Activated naive CD8-positive, alpha-beta T cell treated with anti-CD3 and anti-CD28 coated beads for 36 hours (primary cell): ENCODE measurements at places on chromosomes 11 and 22.

GRCh38 chr11:23765682-23766252, 731.1 kb upstream of the LUZP2 start:
- no peak for DNase-seq

DNA sequence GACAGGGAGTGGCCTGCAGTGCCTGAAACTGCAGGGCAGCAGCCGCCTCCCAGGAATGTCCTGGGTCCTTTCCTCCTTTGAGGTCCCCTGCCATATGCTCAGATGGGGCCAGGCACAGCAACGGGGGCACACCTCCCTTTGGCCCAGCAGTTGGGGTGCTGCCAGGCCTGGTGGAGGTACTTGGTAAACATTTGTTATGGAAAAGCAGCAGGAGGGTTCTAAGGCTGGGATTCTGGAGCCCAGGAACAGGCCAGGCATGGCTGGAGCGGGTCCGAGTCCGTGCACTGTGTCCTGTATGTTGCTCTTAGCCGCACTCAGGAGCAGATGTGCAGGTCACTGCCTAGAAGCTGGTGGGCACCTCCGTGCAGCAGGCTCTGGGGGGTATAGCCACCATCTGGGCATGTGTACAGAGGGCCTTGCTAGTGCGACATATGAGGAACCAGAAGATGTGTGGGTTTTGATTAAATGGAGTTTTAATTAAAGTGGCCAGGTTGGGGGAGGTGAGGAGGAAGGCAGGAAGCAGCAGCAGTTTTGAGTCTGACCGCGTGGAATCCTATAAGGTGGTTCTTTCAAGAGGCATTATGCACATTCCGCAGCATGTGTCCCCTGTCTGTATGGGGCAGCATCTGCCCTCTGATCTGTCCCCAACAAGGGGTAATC, 1.5 kb downstream of the ADORA2A start:
- DNase-seq = no peak

- no peak for DNase-seq
Observed at GRCh38 chr11:45913514-45913913, 4.2 kb downstream of the PEX16 start.

DNA sequence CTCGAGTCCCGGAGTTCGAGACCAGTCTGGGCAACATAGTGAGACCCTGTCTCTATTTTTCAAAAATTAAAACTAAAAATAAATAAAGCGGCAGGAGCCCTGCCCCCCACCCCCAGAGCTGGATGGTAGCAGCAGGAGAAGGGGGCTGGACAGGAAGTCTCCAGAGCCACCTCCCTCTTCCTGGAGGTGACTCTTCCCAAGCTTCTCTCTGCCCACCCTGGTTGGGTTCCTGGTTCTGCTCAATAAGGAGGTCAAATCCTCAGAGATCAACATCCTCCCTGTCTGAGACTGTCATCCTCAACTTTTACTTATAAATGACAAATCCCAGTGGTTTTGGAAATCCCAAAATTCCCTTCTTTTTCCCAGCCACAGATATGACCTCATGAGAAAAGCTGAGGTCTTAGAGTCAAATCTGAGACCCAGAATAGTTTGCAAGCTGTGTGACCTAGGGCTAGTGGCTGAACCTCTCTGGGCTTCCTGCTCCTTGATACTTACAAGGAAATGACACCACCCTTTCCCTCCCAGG, 987 bp downstream of the C1QTNF6 start:
- no peak for DNase-seq

DNA sequence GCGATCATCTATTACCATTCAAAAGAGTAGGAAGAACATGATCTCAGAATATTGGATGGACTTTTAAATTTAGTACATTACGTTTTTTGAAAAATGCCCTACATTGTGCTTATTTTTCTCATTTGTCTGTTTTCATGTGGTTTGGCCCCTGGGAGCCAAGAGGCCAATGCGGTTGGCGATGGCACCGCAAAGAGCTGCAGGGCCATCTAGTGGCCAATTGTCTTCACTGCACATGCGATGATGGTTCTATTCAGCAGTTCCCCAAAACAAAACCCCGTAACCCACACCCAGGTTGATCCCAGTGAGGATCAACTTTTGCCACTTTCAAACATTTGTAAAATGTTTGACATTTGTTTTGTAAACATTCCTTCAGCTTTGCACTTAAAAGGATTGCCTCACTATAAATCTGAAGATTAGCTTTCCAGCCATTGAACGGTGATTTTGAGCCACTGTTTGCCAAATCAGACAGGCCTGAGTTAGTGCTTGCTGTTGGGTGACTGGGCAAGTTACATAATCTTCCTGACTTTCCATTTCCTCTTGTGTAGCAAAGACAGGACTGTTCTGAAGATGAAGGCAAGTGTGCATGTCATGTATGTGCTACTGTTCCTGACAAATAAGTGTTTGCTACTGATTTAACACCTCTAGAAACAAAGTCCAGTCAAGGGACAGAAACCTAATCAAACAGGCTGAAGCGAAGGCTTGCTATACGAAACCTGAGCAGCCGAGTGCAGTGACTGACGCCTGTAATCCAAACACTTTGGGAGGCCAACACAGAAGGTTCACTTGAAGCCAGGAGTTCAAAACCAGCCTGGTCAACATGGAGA, 29.2 kb upstream of the XBP1 start:
- DNase-seq = peak; percentile 63

GRCh38 chr11:10317776-10318526, 13.1 kb downstream of the ADM start:
- no peak for DNase-seq

DNA sequence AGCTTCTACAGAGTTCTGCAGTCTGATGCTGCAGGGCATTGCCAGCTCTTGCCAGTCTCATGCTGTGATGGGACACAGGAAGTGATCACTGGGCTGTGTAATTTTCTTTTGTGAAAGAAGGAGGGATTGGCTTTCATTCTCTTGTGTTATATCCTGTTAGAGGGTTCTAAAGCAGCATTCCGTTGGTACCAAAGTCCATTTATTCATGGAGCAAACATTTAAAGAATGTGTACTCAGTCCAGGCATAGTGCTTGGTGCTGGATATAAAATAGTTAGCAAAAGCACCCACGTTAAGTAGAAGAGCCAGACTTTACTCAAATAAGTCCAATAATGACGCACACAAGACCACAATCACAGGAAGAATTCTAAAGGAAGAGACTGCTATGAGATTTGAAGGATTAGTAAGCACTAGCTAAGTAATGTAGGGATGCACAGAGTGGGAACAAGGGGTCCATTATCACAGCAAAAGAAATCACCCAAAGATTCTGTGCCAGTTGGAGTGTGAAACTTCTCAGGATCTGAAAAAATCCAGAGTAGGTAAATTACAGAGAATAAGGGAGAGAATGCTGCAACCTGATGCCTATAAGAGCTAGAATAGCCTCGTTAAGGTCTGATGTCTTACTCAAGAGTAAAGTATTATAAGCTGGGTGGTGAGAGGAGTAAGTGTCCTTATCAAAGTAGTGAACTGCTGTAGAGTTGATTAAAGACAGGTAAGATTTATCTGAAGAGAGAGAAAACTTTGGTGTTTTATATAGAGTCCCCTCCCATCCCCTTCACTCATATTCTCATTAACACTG, 728.3 kb downstream of the METTL15 start:
- DNase-seq = no peak

- DNase-seq = no peak
Observed at GRCh38 chr11:134562196-134562595, 150.2 kb upstream of the B3GAT1 start.

DNA sequence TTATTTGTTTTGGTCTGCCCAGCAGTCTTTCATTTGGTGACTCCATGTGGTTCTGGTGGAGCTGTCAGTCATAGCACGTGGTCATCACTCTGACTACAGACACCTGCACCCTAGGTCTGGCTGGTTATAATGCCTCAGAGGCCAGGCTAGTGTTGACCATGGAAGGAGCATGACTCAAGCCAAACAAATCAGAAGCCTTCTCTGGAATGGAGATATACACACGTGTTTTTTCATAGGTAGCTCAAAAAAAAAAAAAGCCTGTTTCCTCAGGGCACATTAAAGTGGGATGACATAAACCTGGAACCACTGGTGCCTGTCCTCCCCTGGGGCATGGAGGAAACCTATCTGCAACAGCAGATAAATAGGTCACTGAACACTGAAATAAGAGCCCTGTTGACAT, 8.1 kb upstream of the PLAAT3 start:
- DNase-seq = no peak

GRCh38 chr22:26430600-26430999, 1.5 kb downstream of the ASPHD2 start:
- no peak for DNase-seq

DNA sequence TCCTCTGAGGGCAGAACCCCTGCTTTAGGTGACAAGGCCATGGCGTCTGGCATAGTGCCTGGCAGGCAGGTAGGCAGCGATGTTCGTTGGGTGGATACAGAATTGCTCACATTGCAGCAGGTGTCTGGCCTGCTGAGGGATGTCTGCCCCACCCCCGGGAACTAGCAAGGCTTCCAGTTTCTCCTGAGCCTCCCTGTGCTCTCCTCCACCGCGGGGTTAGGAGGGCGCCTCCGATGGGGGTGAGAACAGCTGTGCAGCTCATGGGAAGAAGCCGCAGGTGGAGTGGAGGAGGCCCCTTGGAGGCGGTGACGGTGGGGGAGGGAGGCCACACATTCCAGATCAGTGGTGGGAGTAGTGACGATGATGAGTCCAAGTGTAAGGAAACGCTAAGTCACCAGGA, 48.3 kb upstream of the JAM3 start:
- no peak for DNase-seq

GRCh38 chr11:64878494-64879243, at the start of gene EHD1:
Gene EHD1, minus strand, starts transcription at chr11:64878621. Its CDS starts 157 bp downstream, at chr11:64878464.
- DNase-seq = peak; percentile 99

DNA sequence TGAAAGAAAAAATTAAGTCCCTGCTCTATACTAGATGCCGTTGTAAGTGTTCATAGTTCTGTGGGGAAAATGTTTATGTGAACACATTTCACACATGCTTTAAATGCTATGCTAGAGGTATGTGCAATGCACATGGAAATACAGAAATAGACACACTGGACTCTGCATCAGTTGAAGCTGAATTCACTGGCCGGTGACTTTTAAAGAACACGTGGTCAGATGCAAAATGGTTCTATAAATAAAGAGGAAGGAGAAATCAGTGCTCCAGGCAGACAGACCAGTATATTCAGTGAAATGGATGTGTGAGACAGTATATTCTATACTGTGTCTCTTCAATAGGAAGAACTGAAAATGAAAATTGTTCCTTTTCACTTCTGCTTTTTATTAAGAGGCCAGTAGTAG, 29.9 kb downstream of the TRPC6 start:
- no peak for DNase-seq

DNA sequence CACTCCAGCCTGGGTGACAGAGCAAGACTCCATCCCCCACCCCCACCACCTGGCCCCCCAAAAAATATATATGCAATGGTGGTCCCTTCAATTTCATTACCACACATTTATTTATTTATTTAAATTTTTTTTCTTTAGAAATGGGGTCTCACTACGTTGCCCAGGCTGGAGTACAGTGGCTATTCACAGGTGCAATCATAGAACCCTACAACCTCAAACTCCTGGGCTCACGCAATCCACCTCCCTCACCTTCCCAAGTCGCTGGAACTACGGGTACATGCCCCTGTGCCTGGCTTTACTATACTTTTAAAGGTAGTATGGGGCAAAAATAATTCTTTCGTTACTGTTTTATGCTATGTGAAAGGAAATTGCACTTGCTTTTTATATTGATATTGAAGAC, 50.9 kb upstream of the EP300 start:
- no peak for DNase-seq

- DNase-seq = no peak
Observed at GRCh38 chr11:9130297-9130696, 38.9 kb upstream of the SCUBE2 start.

DNA sequence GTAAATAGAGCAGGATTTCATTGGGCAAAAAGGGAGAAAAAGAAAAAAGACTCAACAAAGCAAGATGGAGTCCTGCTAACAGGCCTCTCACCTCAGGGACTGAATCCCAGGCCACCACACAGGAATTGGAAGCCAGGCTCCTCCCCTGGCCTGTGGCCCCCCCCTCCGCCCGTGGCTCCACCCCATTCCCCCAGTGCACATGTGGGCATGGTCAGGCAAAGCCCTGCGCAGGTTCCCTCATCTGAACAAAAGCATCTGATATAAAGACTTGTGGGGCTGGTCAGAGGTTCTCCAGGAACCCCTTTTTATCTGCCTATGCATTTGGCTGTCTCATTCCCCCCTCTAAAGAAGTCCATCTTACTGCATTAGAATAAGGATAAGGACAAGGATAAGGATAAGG, 46.0 kb upstream of the PAK1 start:
- no peak for DNase-seq

GRCh38 chr11:74570266-74571061, 21.9 kb upstream of the POLD3 start:
- peak; percentile 11 for DNase-seq

DNA sequence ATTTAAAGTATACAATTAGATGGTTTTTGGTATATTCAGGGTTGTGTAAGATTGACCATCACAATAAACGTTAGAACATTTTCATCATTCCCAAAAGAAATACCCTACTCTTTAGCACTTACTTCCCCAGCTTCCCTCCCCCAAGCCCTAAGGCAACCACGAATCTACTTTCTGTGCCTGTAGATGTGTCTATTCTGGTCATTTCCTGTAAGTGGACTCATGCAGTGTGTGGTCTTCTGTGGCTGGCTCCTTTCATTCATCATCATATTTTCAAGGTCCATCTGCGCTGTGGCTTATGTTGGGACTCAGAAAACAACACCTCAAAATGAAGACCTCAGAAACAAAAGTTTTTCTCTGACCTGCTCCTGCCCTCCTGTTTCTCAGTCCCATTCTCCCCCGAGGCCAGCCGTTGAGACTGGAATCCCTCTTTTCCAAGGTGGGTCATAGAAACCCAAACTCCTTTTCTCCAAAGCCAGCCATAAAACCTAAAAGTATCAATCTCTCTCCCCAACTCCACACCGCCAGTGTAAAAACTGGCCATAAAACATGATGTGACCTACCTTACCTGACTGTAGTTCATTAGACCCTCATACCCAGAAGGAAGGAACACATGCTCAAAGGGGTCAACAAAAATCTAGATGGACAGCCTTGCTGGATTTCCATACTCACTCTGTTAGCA, 12.9 kb upstream of the TMPRSS13 start:
- no peak for DNase-seq

DNA sequence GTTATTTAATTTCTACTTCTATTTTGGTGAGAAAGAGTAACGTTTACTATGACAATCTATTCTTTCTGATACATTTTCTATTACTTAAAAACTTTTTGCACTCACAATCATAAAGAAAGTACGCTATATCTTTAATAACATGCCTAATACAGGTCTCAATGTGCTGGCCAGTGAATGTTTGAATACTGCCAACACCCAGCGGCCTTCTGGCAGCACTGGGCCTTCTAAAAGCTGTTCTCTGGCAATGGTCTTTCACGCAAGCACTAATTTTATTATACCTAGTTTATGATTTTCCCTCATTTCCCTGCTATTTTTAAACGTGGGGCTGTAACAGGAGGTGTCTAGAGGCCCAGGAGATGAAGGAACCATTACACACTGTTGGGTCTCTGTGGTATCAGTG, 349.8 kb upstream of the PITPNB start:
- no peak for DNase-seq

- DNase-seq = no peak
Observed at GRCh38 chr11:83070044-83070701, 1.5 kb downstream of the RAB30 start.

- DNase-seq = peak; percentile 17
Observed at GRCh38 chr11:70399681-70400112, 1.4 kb downstream of the CTTN start.

GRCh38 chr11:120226714-120227113, 13.2 kb upstream of the POU2F3 start:
- DNase-seq = no peak
